ENCODE measurements at places on chromosomes 1 and 21.

- no peak for DNase-seq
Observed at GRCh38 chr1:156893048-156893953, at the start of gene PEAR1. TSS of gene PEAR1 (plus strand) at chr1:156893718. CDS start at chr1:156903927, 10,209 bp downstream.

DNA sequence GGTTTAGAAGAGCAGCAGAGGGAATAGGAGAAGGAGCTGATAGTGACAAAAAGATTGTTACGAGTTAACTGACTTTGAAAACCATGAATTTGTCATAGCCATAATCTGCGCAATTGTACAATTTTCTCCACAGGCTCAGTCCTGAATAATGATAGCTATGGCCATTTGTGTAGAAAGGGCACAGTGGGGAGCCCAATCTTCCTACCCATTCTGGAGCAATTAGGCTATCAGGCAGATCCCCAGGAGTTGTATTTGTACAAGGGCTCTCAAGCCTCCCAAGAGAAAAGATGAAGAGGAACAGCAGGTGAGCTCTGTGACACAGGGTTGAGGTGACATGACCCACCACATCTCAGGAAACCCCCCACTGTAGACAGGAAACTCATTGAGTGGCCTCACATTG, 42.1 kb upstream of the SAMD13 start:
- no peak for DNase-seq

GRCh38 chr1:218670875-218671274, 325.7 kb downstream of the TGFB2 start:
- DNase-seq = no peak

DNA sequence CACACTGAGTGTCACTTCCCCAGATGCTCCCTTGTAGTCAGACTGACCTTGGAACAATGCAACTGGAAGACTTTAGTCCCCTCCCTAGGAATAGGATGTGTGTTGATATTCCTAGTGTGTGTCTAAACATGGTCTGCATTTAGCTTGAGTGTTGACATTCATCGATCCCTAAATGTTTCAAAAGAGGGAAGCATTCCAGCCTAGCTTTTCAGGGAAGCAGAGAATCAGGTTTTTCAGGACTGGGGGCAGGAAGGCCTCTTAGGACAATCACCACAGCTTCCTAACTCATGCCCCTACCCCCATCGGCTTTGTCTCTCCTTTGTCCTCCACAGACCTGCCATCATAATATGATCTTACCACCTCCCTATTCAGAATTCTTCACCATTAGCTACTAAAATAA, 43.4 kb downstream of the NMNAT2 start:
- no peak for DNase-seq

GRCh38 chr1:74468982-74469603, 43.3 kb downstream of the LRRC53 start:
- DNase-seq = no peak

DNA sequence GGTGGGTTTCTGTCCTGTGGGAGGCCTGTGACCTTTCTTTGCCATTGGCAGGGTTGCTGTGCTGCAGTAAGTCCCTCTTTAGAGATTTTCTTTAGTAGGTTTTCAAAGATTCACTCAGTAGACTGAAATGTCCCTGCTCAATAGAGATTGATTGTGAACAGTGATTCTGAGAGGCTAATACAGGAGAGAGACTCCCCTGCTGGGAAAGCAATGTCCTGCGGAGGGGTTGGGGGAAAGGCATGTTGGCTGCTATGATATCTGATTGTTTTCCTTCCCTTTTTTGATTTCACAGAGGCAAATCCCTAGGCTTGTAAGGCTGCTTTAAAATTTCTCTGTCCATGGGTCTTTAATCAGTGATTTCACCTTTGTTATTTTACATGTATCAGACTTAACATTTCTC, 589.9 kb downstream of the ADGRL2 start:
- no peak for DNase-seq

DNA sequence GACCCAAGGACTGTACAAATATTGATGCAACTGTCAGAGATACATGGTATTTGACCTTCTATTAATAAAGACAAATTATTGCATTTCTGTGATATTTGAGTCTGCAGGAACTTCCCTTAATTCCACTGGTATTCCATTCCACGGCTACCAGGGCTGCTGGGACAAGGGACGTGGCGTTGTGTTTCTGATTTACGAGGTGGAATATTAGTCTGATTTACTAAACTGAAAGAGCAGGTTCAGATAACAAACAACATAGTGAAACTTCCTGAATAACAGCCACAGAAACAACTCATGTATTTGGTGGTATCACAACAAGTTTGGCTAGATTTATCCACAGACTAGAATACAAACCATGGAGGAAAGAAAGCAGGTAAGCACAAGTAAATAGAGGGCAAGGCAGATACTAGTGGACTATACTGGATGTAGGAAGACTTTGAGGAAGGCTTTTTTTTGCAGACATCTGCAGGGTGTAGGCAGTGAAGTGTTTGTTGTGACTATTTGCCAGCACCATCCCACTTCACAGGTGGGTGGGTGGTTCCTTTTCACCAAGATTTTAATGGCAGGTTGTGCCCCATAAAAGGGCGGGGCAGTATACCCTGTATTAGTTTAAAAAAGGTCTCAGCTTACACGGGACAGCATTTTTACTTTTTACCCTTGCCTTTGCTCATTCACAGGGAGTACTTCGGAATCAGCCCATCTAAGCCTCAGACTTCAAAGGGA, 100.4 kb downstream of the FGGY start:
- DNase-seq = no peak

- DNase-seq = no peak
Observed at GRCh38 chr1:20383631-20384030, 93.0 kb downstream of the VWA5B1 start.

DNA sequence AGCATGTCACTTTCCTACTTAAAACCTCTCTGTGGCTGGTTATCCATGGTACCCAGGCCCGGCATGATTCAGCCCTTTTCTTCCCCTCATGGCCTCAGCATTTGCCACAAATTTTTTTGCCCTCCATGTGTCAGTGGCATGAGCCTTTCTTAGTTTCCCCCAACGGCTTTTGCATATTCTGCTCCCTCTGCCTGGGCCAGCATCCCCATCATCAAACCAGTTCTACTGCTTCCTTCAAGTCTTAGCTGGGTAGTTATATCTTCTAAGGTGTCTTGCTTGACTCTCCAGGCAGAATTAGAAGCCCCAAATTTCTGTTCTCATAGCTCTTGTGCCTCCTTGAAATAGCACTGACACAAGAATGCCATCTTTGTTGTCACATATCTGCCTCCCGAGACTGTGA, 127.9 kb downstream of the ELAVL4 start:
- no peak for DNase-seq

DNA sequence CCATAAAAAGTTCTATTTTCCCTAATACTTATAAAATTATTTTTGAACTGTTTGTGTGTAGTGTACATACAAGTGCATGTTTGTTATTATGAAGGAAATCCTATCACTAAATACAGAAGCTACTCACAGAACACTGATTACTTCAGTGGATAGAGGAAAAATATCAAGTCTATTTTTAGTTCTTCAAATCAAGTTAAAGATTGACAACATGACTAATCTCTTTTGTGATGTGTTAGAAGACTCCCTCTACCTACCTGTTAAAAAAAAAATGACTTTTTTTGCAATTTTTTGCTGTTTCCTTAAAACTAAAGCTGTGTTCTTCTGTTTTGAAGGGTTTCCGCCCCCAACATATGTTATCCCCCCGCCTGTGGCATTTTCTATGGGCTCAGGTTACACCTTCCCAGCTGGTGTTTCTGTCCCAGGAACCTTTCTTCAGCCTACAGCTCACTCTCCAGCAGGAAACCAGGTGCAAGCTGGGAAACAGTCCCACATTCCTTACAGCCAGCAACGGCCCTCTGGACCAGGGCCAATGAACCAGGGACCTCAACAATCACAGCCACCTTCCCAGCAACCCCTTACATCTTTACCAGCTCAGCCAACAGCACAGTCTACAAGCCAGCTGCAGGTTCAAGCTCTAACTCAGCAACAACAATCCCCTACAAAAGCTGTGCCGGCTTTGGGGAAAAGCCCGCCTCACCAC, 45.5 kb downstream of the NCF2 start:
- no peak for DNase-seq

DNA sequence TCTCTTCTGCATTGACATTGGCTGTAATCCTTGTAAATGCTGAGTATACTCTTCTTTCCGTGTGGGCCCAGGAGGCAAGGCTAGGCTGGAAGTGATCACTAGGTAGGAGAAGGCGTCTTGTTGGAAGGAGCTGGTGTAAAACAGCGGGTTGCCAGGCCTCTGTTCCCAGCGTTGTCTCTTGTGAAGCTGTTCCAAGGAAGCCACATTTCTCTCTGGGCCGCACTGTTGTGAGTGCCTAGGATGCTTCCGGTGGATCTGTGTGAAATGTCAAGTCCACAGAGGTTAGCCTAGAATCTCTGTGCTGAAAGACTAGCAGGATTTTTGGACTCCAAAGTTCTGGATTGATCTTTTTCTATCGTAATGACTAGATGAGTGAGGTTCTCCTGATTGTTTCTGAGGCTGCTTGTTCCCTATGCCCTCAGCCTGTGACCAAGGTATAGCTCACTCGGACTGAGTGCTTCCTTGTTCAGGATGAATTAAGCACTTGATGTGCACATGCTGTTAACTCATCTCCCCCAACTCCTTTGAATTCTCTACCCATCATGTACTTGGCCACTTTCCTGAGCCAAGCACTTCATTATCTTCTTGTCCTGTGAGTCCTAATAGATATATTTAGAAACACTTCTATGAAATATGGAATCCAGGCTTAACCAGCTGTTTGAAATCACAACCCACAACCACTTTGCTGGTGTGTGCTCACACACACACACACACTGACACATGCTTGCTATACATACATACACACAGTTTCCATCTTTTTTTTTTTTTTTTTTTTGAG, 63.3 kb downstream of the PBX1 start:
- DNase-seq = no peak

DNA sequence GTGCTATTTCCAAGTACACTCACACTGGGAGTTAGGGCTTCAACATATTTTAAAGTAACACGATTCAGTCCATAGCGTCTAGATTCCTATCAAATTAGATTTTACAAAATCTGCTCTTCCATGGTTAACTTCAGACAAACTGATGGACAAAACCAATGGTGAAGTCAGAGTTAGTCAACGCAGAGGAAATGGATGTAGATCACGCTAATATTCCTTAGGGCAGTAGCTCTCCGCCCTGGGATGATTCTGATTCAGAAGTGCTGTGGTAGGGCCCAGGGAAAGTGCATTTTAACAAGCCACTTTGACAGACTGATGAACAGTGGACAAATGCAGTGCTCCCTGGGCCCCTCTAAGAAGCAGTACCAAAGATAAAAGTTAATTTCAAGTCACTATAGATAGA, 83.2 kb downstream of the HIVEP3 start:
- no peak for DNase-seq

All from CMK (cell line).